Spleen (tissue), 13 donors: ENCODE measurements at places on chromosomes 12 and 14. TPM values are rescaled to one million over a fixed set of nuclear protein-coding genes. Genes with fewer than 3 reads are reported as not detected.
A peak's percentile ranks its signal among the peaks of the same experiment; 100 is the strongest.

DNA sequence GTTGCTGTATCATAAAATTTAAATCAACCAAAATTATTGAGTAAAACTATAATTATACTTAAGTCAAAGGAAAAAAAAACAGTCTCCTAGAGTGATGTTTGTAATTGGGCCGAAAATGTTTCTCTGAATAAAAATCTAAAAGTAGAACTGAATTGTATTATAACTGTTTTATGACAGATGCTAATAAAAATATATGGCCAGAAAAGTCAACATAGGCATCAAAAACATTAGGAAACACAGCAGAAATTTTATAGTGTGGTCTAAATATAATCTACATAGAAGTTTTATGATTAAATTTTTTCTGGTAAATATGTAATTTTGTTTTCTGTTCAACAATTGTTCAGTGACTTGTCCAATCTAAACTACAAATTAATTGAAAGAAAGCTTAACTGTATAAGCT is 277.8 kb downstream of the ALX1 start:
- no peaks in the 10 kb centered on the region for H3K36me3 ChIP-seq
- no peak overlapping the region for H3K27ac ChIP-seq
- DNase-seq: no peak

GRCh38 chr12:40802656-40803055 is 110.4 kb downstream of the CNTN1 start:
- H3K4me1 ChIP-seq: no peaks in the 10 kb centered on the region
- no peak overlapping the region for H3K4me3 ChIP-seq
- DNase-seq: no peak
- H3K36me3 ChIP-seq: no peaks in the 10 kb centered on the region
- no peaks in the 10 kb centered on the region for H3K27me3 ChIP-seq

GRCh38 chr14:68962681-68963080 is 16.4 kb downstream of the ACTN1 start:
- H3K27ac ChIP-seq: no peak overlapping the region
- no peak overlapping the region for H3K4me3 ChIP-seq
- no peaks in the 10 kb centered on the region for H3K27me3 ChIP-seq
- no peak for DNase-seq

GRCh38 chr14:102440392-102440791 is 69.2 kb downstream of the ANKRD9 start:
- DNase-seq: no peak
- H3K4me3 ChIP-seq: no peak overlapping the region
- peaks cover 3% of the 10 kb centered on the region for H3K4me1 ChIP-seq
- H3K27me3 ChIP-seq: no peaks in the 10 kb centered on the region
- H3K36me3 ChIP-seq: peaks cover 80% of the 10 kb centered on the region

DNA sequence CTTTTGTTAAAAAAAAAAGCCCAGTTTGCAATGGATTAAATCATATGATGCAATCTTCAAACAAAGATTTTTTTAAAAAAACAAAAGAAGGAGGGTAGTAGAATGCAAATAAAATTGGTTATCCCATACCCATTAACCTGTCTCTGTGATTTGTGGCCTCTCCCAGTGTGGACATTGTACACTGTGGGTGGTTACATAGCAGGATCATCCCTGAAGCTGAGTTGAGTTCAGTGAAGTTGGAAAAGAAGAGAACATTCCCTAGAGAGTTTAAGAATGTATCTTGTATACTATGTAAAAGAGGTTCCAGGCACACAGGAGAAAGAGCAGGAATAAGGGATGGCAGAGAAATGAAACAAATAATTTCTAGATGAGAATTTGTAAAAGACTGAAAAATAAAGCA is 142.4 kb upstream of the SLC16A7 start:
- no peaks in the 10 kb centered on the region for H3K36me3 ChIP-seq
- H3K4me1 ChIP-seq: no peaks in the 10 kb centered on the region
- no peak overlapping the region for H3K27ac ChIP-seq
- no peak overlapping the region for H3K4me3 ChIP-seq
- no peaks in the 10 kb centered on the region for H3K27me3 ChIP-seq

DNA sequence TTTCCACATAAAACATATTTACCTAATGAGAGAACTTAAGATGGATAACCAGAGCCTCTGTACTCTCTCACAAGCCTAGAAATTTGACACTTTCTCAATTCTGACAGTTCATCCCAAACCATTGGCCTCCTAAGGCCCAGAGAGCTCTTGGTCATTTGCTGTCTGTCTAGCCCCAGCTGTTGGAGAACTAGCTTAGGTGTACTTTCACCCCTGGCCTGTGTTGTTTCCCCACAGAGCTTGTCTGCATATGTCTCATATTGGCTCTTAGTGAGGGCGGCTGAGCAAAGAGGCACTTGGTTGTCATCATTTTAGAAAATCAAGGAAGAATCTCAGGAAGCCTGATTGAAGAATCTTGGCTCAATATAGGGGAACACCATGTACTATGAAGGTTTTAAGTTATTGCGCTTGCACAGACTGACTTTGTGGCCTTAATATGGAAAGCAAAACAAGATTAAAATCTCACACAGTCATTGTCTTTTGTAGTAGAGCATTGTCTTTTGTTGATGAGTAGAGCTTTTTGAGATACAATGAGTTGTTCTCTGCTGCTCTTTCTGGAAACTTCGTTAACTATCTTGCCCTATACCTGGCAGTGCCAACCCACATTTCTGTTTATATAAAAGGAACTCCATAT is 324.6 kb downstream of the RAD51B start:
- H3K36me3 ChIP-seq: no peaks in the 10 kb centered on the region
- DNase-seq: no peak
- no peak overlapping the region for H3K27ac ChIP-seq
- H3K4me1 ChIP-seq: peaks cover 25% of the 10 kb centered on the region

DNA sequence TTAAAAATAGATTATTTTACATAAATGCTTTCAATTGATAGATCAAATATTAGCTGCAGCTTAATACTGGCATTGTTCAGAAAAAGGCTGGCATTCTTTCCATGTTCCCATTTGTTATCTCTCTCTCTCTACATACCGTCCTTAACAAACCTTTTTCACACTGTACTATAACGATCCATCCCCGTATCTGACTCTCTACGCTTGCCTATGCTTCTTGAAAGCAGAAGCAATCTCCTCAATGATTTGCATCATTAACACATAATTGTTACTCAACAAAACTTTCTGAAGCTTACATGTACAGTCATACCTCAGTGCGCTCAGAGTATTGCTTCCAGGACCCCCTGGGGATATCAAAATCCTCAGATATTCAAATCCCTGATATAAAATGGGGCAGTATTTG is 89.7 kb downstream of the TMTC1 start:
- DNase-seq: no peak
- H3K27ac ChIP-seq: peak overlapping the region; percentile 53
- H3K27me3 ChIP-seq: no peaks in the 10 kb centered on the region
- no peaks in the 10 kb centered on the region for H3K36me3 ChIP-seq
- peaks cover 3% of the 10 kb centered on the region for H3K4me1 ChIP-seq

DNA sequence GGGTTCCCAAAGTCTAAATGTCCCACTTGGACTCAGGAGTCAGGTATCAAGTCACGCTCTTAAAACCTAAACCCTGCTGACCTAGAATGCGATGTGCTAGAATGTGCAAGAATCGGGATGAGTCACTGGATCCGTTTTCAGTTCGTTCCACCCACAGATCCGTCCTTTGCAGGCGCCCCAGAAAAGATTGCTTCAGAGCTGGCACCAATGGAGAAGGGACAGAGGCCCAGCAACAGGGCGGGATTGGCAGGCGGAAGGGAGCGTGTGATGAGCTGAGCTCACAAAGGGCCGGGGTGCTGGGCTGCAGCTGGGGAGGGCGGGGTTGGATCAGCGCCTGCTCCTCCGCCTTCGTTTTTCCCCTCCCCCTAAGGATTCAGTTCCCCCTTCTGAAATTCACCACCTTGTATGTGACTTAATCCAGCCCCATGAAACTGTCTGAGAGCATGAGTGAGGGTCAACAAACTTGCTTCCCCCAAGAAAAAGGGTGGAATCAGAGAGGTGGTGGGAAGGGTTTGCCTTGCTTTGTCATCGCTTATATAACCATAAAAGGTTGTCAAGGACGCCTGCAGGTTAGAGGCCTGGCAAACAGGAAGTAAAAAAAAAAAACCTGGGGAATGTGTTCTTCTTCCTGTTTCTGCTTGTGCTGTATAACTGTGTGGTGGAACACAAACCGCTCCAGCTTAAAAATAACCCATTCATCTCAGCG is 2.8 kb upstream of the UBC start:
- H3K4me3 ChIP-seq: peak overlapping the region; percentile 32
- H3K4me1 ChIP-seq: peaks cover 65% of the 10 kb centered on the region
- DNase-seq: peak; percentile 98
- H3K27ac ChIP-seq: peak overlapping the region; percentile 100
- no peaks in the 10 kb centered on the region for H3K27me3 ChIP-seq

GRCh38 chr12:28563936-28564335 is 373.7 kb downstream of the CCDC91 start:
- H3K36me3 ChIP-seq: no peaks in the 10 kb centered on the region
- H3K27me3 ChIP-seq: no peaks in the 10 kb centered on the region
- no peaks in the 10 kb centered on the region for H3K4me1 ChIP-seq
- no peak for DNase-seq
- no peak overlapping the region for H3K27ac ChIP-seq
- H3K4me3 ChIP-seq: no peak overlapping the region

DNA sequence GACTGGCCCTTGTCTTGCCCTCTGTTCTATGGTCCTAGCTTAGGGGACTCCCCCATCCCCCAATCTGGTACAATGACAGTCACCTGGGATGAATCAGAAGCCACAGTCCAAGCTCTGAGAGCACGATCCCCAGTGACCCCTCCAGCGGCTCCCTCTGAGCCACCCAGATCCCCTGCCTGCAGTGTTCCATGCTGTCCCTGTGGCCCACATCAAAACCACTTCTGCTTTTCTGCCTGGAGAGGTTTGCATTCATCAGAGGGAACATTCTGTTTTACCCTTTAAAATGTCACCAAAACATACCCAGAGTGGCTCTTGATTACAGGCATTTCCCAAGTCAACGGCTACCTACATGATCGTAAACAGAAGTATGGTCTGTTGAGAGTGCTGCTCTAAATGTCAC is 47.5 kb downstream of the NOS1 start:
- no peaks in the 10 kb centered on the region for H3K36me3 ChIP-seq
- no peaks in the 10 kb centered on the region for H3K27me3 ChIP-seq
- no peak for DNase-seq
- H3K27ac ChIP-seq: no peak overlapping the region
- H3K4me1 ChIP-seq: no peaks in the 10 kb centered on the region
- H3K4me3 ChIP-seq: no peak overlapping the region

- H3K4me1 ChIP-seq: no peaks in the 10 kb centered on the region
- H3K27ac ChIP-seq: no peak overlapping the region
- no peak overlapping the region for H3K4me3 ChIP-seq
- H3K36me3 ChIP-seq: no peaks in the 10 kb centered on the region
- no peak for DNase-seq
Measured at GRCh38 chr14:104445086-104445485, 134.5 kb upstream of the C14orf180 start.

DNA sequence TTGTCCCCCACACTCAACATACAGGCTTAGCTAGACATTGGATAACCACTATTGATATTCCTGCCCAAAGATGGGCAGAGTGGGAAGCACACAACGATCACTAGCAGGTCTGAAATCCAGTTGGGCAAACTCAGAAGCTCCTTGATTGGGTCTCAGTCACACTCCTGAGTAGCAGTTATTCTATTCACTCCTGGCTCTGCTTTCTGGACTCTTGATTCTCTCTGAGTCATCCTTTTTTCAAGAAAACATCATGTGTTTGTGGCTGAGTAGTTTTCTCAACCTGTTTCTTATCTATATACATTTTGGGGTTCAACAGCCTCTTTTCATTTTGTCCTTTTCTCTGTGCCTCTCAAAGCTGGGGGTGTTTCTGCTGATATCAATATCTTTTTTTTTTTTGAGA is 46.0 kb upstream of the MANSC4 start:
- no peaks in the 10 kb centered on the region for H3K36me3 ChIP-seq
- no peak overlapping the region for H3K27ac ChIP-seq
- H3K4me1 ChIP-seq: no peaks in the 10 kb centered on the region

DNA sequence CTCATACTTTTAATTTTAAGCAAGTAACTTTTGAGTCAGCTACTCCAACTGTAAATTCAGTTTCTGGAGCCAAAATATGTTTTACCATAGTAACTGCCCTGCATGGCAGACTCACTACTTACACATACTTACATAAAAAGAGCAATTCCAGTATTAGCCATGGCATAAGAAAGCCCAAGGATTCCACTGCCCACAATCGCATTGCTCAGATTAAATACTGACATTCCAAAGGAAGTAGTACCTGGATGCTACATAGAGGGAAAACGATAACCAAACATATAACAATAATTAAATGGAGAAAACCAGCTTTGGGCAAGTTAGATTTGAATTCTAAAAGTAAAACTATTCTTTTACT is 2.2 kb downstream of the SLC38A2 start:
- H3K27me3 ChIP-seq: no peaks in the 10 kb centered on the region
- no peak overlapping the region for H3K27ac ChIP-seq
- peak overlapping the region; percentile 95 for H3K4me3 ChIP-seq

GRCh38 chr14:94019329-94019728 is 6.8 kb upstream of the OTUB2 start:
- H3K4me3 ChIP-seq: no peak overlapping the region
- no peaks in the 10 kb centered on the region for H3K36me3 ChIP-seq
- H3K4me1 ChIP-seq: no peaks in the 10 kb centered on the region
- no peaks in the 10 kb centered on the region for H3K27me3 ChIP-seq
- DNase-seq: no peak
- no peak overlapping the region for H3K27ac ChIP-seq

- no peak for DNase-seq
- H3K27me3 ChIP-seq: no peaks in the 10 kb centered on the region
- H3K4me3 ChIP-seq: no peak overlapping the region
- no peak overlapping the region for H3K27ac ChIP-seq
Measured at GRCh38 chr12:9372202-9372601, 164.0 kb upstream of the PZP start.

DNA sequence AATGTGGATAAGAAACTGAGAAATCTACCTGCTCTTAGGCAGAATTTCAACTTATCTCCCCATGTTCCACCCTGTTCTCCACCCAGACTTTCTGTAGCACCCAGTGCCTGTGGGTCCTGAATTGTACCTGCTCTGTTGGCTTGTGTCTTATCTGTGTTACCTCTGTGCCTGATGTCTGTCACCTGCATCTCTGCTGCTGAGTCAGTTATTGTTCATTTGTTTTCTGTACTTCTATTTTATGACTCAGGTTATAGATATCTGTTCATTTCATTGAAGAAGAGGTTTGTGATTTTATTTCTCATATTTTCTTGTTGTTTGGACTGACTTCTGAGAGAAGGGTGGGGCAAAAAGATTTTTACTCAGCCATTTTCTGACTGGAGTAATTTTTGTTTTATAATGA is 11.7 kb downstream of the SOCS4 start:
- H3K27ac ChIP-seq: no peak overlapping the region
- no peaks in the 10 kb centered on the region for H3K27me3 ChIP-seq
- no peaks in the 10 kb centered on the region for H3K4me1 ChIP-seq

- H3K4me3 ChIP-seq: no peak overlapping the region
- H3K4me1 ChIP-seq: no peaks in the 10 kb centered on the region
- no peak overlapping the region for H3K27ac ChIP-seq
- DNase-seq: no peak
- no peaks in the 10 kb centered on the region for H3K36me3 ChIP-seq
Measured at GRCh38 chr14:98960617-98961013, 311.4 kb downstream of the BCL11B start.

GYS2 gene
- not detected for total RNA-seq

CD63 gene
- 440 TPM for total RNA-seq

SERPINA3 gene
- 15.8 TPM for total RNA-seq

APPL2 gene
- 46.6 TPM for total RNA-seq

TDRD9 gene
- 8.4 TPM for total RNA-seq

SYT1 gene
- 1.6 TPM for total RNA-seq

GLT1D1 gene
- 10.4 TPM for total RNA-seq

IFI27 gene
- total RNA-seq: 676 TPM

ATL1 gene
- 1.0 TPM for total RNA-seq
